ENCODE measurements at places on chromosomes 11 and 22. TPM values are rescaled to one million over a fixed set of nuclear protein-coding genes. Genes with fewer than 3 reads are reported as not detected.

Gene PGA5
- not detected for total RNA-seq

Gene MRPL21
- 25.0 TPM for total RNA-seq

Gene PAAF1
- 20.1 TPM for total RNA-seq

Gene UBQLN3
- total RNA-seq, result 0.45 TPM

Gene C22orf23
- total RNA-seq, result 1.4 TPM

Gene DMC1
- total RNA-seq, result 5.0 TPM

Gene PNPLA5
- total RNA-seq, result not detected

Gene FAM181B
- 8.7 TPM for total RNA-seq

Gene SUSD2
- 0.54 TPM for total RNA-seq

Gene SLC6A5
- total RNA-seq, result 10.9 TPM
